ENCODE measurements at places on chromosomes 3 and 15.

DNA sequence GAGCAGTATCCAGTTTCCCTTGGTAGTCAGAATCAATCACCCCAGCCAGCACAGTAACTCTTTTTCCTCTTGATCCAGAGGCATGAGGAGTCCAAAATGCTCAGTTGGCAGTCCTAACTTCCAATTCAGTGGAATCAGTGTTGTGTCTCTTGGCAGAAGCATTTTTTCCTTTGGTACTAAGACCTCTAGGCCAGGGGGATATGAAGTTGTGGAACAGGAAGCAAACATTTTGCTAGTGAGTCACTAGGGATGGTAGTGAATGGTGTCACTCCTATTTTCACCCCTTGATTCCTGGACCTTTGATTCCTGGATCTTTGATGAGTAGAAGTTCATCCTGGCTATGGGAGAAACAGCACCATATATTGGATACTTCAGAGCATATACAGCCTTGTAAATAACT is 70.5 kb upstream of the ALDH1A3 start:
- no peak for DNase-seq

- no peak for DNase-seq
Measured at GRCh38 chr3:52014613-52015012, 18.9 kb upstream of the RPL29 start.

GRCh38 chr3:14329116-14329830 is 73.1 kb upstream of the SLC6A6 start:
- peak; percentile 77 for DNase-seq

- DNase-seq, result no peak
Measured at GRCh38 chr3:195249858-195250464, 21.0 kb downstream of the XXYLT1 start.

GRCh38 chr3:156808025-156808424 is 18.1 kb upstream of the LEKR1 start:
- DNase-seq, result no peak
